ENCODE measurements at places on chromosomes 6 and 20.
A peak's percentile ranks its signal among the peaks of the same experiment; 100 is the strongest.

DNA sequence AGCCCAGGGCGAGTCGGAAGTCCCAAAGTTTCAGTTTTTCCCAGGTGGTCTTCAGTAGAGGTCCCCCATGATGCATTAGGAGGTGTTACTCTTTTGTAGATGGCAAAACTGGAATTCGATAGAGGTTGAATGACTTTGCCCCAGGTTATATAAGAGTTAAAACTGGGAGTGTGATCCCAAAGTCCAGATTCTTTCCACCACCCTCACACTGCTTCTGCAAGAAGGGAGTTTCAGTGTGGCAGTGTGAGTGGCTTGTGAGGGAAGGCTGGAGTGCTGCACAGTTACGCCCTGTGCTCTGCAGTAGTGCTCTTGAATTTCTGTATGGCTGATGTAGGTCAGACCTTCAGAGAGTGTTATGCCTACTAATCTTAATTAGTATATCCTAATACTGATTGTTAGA is 29.8 kb downstream of the NDUFAF5 start:
- H3K27me3 ChIP-seq = no peaks in the 10 kb centered on the region
- H3K4me3 ChIP-seq = no peak overlapping the region
- H3K36me3 ChIP-seq = peaks cover 70% of the 10 kb centered on the region
- no peak for DNase-seq

- peaks cover 24% of the 10 kb centered on the region for H3K27me3 ChIP-seq
- DNase-seq = no peak
- no peak overlapping the region for H3K27ac ChIP-seq
- peaks cover 17% of the 10 kb centered on the region for H3K4me1 ChIP-seq
- H3K4me3 ChIP-seq = no peak overlapping the region
Observed at GRCh38 chr20:6680854-6681253, 86.6 kb upstream of the BMP2 start.

GRCh38 chr20:33730946-33731692 is 677 bp upstream of the ZNF341 start:
- H3K27ac ChIP-seq = no peak overlapping the region
- no peak for DNase-seq
- no peaks in the 10 kb centered on the region for H3K27me3 ChIP-seq
- 0 out of 2 replicates have a peak, but pooled peaks cover under 1% of the 10 kb centered on the region for H3K36me3 ChIP-seq

DNA sequence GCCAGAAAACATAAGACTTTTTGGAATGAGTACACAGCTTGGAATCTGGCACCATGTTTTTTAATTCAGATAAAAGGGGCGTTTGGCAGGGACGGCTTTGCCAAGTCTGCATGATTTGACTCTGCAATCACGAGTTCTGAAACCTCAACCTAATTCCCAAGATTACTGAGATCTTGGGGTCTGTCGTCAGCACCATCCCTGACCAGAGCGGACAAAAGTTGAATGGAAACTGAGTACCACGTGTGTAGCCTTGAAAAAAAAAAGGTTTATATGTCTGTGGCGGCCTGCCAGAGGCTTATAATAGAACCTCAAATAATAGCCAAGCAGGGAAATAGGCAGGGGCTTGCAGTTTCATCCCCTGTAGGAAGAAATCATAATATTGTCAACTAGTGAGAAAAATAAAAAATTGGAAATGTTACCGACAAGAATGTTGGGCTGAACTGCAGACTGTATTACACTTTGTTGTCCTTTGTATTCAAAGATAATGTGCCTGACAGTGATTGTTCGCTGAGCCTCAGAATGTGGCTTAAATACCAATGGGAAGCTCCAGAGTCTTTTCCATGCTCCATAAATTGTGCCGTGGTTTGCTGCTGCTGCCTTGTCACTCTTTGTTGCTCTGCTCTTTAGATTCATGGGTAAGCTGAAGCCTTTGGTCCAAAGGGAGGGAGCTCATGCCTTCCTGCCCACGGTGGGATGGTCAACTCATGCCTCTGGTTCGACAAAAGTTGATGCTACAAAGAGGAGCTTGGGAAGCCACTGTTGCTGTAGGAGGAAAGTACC is 118.8 kb upstream of the ARID1B start:
- no peak overlapping the region for H3K4me3 ChIP-seq
- no peak overlapping the region for H3K27ac ChIP-seq
- H3K36me3 ChIP-seq = no peaks in the 10 kb centered on the region
- no peaks in the 10 kb centered on the region for H3K27me3 ChIP-seq
- no peak for DNase-seq
- H3K4me1 ChIP-seq = no peaks in the 10 kb centered on the region

DNA sequence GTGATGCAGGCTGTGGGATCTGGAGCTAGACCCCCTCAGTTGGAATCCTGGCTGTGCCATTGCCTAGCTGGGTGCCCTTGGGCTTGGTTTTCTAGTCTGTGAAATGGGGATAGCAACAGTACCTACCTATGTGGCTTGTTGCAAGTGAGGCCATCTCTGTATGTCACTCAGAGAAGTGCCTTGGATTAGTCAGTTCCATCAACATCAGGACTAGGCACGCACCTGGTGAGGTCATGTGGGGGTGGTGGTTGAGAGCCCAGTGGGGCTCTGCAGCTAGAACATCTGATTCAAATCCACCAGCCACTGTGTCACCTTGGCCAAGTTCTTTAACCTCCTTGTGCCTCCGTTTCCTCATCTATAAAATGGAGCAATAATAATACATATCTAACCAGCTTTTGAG is 12.5 kb downstream of the TCF15 start:
- H3K4me3 ChIP-seq = no peak overlapping the region
- DNase-seq = no peak
- no peak overlapping the region for H3K27ac ChIP-seq
- H3K27me3 ChIP-seq = peaks cover 2% of the 10 kb centered on the region
- no peaks in the 10 kb centered on the region for H3K36me3 ChIP-seq
- H3K4me1 ChIP-seq = no peaks in the 10 kb centered on the region

DNA sequence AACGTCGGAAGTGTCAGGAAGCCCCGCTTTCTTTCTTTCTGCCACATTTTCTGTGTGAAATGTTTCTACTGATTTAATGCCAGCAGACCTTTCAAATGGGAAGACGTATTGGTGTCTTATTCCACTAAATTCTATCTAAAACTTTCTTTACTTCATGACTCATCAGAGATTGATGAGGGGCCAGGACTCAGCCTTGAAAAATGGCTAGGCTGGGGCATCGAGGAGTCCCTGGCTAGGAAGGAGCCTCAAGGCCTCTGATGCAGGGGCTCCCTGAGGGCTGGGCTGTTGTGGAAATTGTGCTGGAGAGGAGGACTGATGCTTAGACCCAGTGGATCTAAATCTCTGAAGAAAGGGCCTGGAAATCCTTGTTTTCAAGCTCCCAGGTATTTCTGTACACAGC is 192.8 kb upstream of the PDE10A start:
- DNase-seq = no peak
- H3K4me3 ChIP-seq = no peak overlapping the region
- no peaks in the 10 kb centered on the region for H3K36me3 ChIP-seq

GRCh38 chr6:88619951-88620350 is 343.5 kb downstream of the RNGTT start:
- DNase-seq = no peak
- H3K4me1 ChIP-seq = no peaks in the 10 kb centered on the region
- H3K4me3 ChIP-seq = no peak overlapping the region
- no peaks in the 10 kb centered on the region for H3K27me3 ChIP-seq
- H3K27ac ChIP-seq = no peak overlapping the region

DNA sequence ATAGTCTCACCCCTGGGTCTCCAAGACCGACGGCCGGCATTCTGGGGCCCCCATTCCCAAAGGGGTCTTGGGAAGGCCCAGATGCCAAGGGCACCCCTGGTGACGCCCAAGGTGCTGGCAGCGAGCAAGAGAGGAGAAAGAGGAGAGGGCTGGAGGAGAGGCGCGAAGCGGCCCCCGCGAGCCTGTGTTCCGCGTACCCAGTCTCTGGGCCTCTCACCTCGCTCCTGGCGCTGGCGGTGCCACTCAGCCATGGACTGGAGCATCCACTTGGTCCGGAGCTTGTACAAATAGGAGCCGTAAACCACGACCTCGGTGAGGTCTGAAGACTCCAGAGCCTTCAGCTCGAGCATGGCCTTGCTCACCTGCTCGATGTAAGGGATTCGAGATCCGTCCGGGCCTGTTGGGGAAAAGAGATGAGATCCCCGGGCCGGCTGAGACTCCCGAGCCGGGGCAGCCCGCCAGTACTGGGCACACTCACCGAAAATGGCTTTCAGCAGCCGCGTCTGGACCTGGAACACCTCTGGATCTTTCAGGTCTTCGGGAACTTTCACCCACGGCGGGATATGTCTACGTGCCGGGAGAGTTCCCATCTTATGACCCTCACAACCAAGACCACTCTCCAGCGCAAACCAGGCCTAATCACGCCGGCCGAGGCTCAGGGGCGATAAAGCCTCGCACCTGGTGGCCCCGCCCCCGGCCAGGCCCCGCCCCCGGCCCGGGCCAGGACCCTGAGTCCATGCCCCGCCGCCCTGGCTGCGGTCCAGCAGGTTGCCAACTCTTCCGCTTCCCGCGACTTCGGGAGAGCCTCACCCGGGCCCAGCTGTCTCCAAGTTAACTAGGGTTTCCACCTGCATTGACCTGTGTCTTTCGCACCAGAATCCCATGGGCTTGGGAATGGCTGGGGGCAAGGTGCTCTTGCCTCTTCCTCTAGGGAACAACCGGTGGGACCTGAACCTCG is at the start of gene DPPA5:
DPPA5 (minus strand) TSS at position 641 of the 958 bp plus-strand sequence; CDS start at position 590, 51 bp downstream.
- H3K4me3 ChIP-seq = no peak within 1 kb of the TSS
- DNase-seq = no peak
- H3K4me1 ChIP-seq = no peaks in the 10 kb centered on the region
- H3K27ac ChIP-seq = no peak within 1 kb of the TSS
- no peaks in the 10 kb centered on the region for H3K36me3 ChIP-seq
- no peaks in the 10 kb centered on the region for H3K27me3 ChIP-seq

- H3K36me3 ChIP-seq = no peaks in the 10 kb centered on the region
- H3K27me3 ChIP-seq = no peaks in the 10 kb centered on the region
- H3K27ac ChIP-seq = no peak overlapping the region
- H3K4me3 ChIP-seq = no peak overlapping the region
- no peak for DNase-seq
Observed at GRCh38 chr6:72238021-72238420, 351.7 kb downstream of the RIMS1 start.

GRCh38 chr20:12077875-12078274 is 160.2 kb downstream of the BTBD3 start:
- DNase-seq = no peak
- H3K27ac ChIP-seq = no peak overlapping the region
- no peaks in the 10 kb centered on the region for H3K36me3 ChIP-seq

DNA sequence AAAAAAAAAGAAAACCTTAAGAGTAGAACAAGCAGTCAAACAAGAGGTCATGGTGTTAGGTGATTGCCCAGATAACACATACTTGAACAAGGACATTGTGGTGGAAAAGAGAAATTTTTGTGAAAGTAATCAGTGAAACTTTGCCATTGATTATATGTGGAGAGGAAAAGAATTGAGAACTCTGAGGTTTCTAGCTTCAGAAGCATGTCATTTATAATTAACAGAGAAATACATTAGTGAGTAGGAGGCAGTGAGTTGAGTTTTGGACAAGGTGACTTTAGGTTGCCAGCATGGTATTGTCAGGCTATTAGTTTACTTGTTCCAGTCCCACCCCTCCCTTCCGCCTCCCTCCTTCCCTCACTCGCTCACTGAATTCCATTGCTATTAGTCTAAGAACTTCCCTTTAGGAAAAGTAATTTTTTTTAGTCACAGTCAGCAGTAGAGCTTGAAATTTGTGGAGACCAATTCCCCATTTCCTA is 17.2 kb downstream of the TAB2 start:
- peak overlapping the region; percentile 91 for H3K27ac ChIP-seq
- no peaks in the 10 kb centered on the region for H3K36me3 ChIP-seq
- peak; percentile 83 for DNase-seq
- H3K27me3 ChIP-seq = no peaks in the 10 kb centered on the region
- no peak overlapping the region for H3K4me3 ChIP-seq

- no peaks in the 10 kb centered on the region for H3K27me3 ChIP-seq
- H3K27ac ChIP-seq = no peak overlapping the region
- H3K4me3 ChIP-seq = no peak overlapping the region
- H3K4me1 ChIP-seq = no peaks in the 10 kb centered on the region
- H3K36me3 ChIP-seq = no peaks in the 10 kb centered on the region
- no peak for DNase-seq
Observed at GRCh38 chr20:10960416-10960815, 286.6 kb upstream of the JAG1 start.
